ENCODE measurements at places on chromosomes 1 and 21.

- DNase-seq: no peak
These were observed 45.3 kb downstream of the TIAM1 start for GRCh38 chr21:31298618-31299269.

- peak; percentile 47 for DNase-seq
These were observed 2.0 kb downstream of the FCER1G start for GRCh38 chr1:161216945-161217712.

DNA sequence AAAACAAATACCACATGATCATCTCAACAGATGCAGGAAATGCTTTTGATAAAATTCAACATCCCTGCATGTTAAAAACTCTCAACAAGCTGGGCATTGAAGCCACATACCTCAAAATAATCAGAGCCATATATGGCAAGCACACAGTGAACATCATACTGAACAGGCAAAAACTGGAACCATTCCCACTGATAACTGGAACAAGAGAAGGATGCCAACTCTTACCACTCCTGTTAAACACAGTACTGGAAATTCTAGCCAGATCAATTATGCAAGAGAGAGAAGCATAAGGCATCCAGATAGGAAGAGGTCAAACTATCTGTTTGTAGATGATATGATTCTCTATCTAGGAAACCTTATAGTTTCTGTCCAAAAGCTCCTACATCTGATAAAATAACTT, 91.6 kb downstream of the DNAH14 start:
- no peak for DNase-seq

- DNase-seq: no peak
These were observed 18.5 kb upstream of the LRRC53 start for GRCh38 chr1:74530892-74531291.

GRCh38 chr1:118204648-118205047, 19.6 kb upstream of the SPAG17 start:
- peak; percentile 57 for DNase-seq

GRCh38 chr21:45562402-45562801, 20.2 kb upstream of the SLC19A1 start:
- no peak for DNase-seq

DNA sequence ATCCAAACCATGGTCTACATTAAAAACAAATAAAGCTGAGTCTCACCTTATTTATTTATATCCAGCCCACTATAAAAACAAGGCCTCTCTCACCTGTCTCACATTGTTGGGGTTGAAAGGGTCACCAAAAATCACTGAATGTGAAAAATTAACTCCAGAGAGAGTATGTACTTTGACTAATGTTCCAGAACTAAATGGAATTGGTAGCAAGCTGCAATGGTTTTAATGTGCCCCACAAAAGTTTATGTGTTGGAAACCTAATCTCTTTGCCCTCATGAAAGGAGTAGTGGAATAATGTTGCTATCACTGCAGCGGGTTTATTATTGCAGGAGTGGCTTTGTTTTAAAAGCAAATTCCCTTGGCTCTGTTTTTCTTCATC, 230.3 kb downstream of the LTN1 start:
- DNase-seq: no peak

DNA sequence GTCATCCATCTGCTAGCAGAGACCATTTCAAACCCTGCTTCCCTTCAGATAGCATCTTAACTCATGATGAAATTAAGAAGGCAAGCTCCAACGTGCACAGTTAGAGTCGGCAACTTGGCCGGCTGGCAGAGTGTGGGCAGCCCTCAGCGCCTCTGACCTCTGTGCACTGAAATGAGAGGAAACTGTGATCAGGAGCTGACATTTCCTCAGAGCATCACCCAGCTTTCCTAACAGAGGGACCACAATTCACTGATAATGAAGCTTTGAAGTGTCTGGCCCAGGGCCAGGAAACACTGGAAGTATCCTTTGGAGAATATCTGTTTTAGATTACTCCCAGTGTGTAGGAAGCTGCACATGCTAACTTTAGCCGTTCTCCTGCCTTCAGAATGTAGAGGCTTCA, 145.0 kb upstream of the ZC3H11B start:
- peak; percentile 36 for DNase-seq

- peak; percentile 100 for DNase-seq
These were observed 56.9 kb downstream of the CLSTN1 start for GRCh38 chr1:9766759-9767442.

DNA sequence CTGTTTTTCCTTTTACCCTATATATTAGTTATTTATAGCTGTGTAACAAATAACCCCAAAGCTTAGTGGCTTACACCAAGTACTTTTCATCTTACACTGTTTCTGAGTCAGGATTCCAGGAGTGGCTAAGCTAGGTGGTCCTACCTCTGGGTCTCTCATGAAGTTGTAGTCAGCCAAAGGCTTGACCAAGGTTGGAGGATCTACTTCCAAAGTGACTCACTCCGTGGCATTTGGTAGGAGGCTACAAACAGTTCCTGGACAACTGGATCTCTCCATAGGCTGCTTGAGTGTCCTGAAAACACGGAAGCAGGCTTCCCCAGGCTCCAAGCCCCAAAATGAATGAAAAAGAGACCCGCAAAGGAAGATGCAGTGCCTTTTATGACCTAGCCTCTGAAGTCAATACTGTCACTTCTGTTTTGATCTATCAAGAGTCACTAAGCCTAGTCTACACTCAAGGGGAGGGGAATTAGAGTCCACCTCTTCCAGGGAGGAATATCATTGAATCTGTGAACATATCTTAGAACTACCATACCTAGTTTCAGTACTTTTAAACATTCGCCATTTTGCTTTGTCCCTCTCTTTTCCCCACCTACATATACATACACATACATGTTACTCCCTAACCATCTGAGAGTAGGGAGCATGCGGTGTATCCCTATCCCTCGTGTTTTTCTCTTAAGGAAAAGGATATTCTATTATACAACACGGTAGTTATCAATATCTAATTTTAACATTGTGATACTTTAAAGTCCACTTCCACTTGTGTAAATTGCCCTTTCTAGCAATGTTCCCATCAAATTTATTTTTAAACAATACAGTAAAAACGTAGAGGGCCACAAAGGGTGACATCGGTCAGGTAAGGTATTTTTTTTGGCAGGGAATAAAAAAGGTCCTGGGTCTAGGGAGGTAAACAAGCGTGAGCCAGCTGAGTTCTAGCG, 67.2 kb downstream of the SLC35A3 start:
- peak; percentile 7 for DNase-seq

- peak; percentile 9 for DNase-seq
These were observed 18.1 kb downstream of the PDC start for GRCh38 chr1:186442651-186443375.

DNA sequence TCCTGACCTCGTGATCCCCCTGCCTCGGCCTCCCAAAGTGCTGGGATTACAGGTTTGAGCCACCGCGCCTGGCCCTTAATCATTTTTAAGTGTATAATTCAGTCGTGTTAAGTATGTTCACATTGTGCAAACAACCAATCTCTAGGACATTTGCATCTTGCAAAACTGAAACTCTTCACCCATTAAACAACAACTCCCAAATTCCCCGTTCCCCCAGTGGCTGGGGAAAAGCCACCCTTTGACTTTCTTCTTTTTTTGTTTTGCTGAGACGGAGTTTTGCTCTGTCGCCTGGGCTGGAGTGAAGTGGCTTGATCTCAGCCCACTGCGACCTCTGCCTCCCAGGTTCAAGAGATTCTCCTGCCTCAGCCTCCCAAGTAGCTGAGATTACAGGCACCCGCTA, 6.5 kb upstream of the THEMIS2 start:
- DNase-seq: no peak

DNA sequence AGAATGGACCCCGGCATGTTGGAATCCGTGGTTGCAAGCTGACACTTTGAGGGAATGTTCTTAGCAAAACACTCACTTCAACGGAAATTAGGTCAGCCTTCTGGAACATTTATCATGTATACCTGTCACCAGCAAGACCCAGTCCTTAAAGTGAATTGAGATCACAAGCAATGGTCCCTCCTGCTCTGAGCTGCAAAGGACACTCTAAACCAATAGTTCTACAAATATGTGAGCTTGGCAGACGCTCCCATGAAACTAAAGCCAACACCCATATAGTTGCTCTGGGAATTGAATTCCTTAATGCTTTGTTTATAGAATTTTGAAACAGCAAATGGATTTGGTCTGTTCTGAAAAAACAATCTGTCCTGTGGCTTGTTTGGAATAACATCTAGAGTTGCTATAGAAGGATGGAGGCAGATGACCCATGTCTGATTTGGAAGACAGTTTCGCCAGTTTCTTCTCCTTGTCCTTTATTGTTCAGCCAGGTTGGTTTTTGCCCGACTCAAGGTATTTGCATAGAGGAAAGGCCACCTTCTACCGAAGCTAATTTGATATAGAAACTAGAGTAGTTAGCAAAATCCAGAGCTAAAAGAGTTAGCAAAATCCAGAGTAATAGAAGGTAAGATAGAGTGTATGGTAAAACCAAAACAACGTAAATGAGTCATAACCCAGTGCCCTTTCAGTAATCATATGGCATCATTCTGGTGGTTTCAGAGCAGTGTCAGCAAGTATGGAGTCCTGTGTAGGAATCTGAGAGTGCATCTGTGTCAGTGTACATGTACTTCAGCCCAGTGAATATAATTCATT, 236.2 kb downstream of the NFIA start:
- peak; percentile 77 for DNase-seq

- DNase-seq: peak; percentile 26
These were observed 100.1 kb upstream of the S1PR1 start for GRCh38 chr1:101136739-101137138.

GRCh38 chr21:33901412-33902288, 14.0 kb downstream of the ATP5PO start:
- peak; percentile 80 for DNase-seq

DNA sequence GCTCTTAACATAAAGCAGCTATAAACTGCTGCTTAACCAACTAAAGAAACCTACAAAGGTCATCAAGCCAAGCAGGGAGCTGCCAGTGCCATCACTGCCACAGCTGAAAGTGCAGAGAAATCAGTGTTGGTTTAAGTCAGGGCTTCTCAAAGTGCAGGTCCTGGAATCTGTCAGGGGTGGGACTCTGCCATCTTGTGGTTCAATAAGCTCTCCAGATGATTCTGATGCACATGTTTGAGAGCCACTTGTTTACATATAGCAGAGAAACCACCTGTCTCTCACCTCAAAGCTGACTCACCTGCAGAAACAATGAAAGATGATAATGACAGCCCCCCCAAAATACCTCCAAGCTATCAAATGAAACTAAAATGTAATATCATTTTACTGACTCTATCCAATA, 49.3 kb downstream of the SH3GLB1 start:
- DNase-seq: no peak

GRCh38 chr1:246907472-246907871, 24.3 kb downstream of the AHCTF1 start:
- peak; percentile 49 for DNase-seq

GRCh38 chr1:235525314-235525713, 21.1 kb upstream of the B3GALNT2 start:
- no peak for DNase-seq

DNA sequence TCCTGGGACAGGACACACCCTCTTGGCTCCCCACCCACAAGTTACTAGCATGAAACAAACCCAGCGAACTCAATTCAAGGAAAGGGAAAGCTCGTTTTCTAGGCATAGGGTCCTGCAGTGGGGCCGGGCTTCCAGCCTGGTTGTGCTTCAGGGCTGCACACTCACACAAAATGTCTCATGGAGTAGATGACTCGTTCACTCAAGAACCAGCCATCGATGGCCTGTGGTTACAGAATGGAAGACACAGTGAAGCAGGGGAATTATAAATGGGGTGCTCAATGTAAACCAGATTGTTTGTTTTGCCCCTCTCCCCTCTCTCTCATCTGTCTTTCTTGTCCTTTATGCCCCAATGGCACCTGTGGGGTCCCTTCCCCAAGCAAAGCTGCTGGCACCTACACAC, 56.0 kb upstream of the COX20 start:
- DNase-seq: no peak

DNA sequence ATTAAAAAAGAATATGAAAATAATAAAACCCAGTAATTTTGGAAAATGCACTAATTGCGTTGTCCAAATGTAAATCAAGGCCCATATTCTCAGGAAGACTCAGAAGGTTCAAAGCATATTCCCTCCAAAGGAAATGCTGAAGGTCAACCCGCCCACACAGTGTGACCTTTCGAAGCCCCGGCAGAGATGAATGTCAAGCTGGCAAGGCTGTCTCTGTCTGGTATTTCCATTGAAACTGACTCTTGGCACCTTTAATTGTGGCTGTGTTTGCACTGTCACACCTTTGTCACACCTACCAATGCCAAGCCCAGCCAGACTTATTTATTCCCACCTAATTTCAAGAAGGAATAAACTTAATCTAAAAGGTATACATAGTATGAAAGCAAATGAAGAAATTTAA, 82.5 kb downstream of the NTPCR start:
- DNase-seq: no peak

DNA sequence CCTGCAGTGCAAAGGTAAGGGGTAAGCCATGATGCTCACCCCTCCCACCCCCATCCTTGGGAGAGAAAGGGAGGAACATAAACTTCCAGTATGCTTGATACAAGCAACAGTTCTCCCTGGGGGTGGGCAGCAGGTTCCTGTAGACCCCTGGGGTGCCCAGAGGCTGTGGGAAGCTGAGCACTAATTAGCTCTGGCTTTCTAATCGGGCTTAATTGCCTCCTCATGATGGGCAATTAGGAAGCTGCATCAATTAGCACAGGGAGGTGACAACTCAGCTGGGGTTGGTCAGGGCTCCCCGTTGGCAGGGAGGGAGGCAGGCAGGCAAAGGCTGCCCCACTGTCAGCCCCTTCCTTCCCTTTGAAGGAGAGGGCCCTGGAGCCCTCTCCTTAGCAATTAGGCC, 15.7 kb upstream of the LMNA start:
- no peak for DNase-seq

DNA sequence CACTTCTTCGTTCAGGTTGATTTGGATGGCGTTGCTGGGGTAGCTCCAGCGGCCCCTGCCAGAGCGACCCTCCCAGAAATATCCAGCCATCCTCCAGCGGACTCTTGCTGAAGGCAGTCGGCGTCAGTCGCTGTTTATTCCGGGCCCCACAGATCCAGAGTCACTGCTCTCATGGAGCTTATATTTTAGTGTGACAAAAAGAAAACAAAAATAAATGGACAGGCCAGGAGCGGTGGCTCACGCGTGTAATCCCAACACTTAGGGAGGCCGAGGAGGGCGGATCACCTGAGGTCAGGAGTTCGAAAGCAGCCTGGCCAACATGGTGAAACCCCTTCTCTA, 791 bp upstream of the CFAP298 start:
- DNase-seq: no peak

DNA sequence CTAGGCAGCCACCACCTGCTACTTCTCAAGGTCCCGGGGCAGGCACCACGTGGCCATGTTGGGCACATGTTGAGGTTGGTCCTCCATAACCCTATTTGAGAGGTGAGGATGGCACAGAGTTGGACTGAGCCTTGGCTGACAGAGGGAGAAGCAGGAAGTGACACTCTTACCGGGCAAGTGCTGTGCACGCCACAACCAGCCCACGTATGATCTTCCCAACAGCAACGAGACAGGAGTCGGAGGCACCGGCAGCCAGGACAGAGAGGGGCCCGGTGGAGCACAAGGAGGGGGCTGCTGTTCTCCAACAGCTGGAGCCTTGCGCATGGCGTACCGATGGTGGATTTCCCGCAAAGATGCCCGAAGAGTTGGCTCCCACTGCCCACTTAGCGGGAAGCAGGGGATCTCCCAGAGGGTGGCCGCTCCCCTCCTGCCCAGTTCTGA, 3.4 kb downstream of the CLEC20A start:
- no peak for DNase-seq
